KBM-7 (cell line): ENCODE measurements at places on chromosomes 2 and 18.

DNA sequence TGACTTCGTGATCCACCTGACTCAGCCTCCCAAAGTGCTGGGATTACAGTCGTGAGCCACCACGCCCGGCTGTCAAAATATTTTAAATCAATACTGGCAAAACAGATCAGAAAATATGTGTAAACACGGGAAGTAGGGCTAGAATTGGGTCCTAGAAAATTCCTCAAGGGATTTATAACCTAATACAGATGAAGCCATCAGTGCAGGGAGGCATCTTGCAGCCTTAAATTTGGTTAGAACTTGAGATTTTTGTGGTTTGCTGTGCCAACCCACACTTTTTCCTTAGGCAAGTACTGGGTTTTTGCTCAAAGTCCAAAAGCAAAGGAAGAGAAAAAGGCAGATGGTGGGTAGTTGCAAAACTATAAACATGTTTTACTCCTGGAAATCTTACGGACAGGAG is 33.7 kb upstream of the NFE2L2 start:
- no peak for DNase-seq

GRCh38 chr2:10926191-10926820 is 14.6 kb downstream of the KCNF1 start:
- DNase-seq = no peak

DNA sequence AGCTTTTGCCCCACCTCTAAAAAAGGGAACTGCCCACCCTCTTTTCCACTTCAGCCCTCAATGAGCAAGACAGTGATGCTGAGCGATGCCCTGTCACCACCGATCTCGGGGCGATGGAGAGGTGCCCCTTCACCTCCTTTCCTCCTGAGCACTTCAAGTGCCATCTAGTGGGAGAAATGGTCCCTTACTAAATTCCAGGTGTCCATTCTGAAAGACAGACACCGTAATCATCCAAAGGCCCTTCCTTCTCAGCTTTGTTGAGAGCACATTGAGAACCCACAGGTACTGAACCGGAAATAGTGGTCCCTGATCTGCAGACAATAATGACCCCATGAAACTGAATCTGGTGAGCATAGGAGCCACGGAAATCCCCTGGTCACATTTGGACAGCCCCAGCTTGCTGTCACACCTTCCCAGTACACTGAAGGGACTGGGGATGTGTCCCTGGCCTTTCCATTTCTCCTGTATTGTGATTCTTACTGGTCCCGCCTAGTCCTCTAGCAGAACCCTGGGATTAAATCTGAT is 38.5 kb downstream of the KCTD18 start:
- DNase-seq = peak; percentile 39

DNA sequence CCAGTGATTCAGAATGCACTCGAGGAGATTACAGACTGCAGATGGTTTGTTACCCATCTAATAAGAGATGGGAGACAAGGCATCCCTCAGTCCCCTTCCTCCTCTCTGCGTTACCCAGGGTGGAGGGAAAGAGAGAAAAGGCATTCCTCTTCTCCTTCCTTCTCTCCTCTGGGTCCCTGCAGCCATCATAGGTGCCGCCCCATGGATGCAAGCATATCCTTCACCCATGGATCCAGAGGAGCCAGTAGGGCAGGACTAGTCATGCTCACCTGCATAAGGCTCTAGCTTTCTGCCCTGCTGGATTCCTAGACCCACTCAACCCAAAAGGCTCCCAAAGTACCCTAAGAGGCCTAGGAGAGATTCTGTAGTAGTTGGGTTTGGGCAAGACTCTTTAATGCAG is 20.4 kb downstream of the CMPK2 start:
- DNase-seq = peak; percentile 54

- DNase-seq = peak; percentile 85
These were observed 35.5 kb downstream of the POU3F3 start for GRCh38 chr2:104889291-104889959.

- DNase-seq = peak; percentile 89
These were observed 200.3 kb upstream of the ID2 start for GRCh38 chr2:8481463-8482009.

DNA sequence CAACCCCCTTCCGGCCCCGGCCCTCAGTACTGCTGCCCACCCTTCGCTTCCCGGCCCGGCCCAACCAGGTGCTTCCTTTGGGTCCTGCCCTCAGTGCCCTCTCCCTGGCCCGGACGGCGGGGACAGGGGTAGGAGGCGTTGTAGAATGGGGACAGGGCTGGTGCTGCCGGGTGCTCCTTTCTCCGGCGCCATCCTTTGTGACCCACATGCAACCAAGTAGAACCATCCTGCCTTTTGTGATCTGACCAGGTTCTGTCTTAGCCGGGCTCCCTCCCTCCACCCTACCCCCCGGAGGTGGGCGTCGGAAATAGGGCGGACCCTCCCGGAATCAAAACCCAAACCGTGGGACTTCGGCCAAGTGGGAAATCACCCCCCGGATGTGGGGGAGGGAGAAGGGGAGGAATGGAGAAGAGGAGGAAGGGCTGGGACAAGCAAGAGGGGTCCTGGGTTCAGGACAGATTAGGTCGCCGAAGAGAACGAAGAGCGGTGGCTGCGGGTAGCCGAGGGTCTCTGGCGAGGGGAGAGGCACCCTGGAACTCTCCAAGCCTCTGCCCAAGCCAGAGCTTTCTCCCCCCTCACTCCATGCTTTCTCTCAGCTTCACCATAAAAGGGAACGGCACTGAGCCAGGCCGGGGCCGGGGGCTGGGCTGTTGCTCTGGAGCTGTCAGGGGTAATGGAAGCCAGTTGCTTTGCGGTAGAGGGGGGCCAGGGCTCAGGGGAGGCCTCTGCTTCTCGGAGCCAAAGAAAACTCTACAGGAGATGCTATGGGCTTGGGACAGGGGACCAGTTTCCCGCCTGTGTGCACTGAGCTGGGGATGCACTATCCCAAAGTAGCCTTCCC is 756 bp upstream of the OST4 start:
- no peak for DNase-seq

DNA sequence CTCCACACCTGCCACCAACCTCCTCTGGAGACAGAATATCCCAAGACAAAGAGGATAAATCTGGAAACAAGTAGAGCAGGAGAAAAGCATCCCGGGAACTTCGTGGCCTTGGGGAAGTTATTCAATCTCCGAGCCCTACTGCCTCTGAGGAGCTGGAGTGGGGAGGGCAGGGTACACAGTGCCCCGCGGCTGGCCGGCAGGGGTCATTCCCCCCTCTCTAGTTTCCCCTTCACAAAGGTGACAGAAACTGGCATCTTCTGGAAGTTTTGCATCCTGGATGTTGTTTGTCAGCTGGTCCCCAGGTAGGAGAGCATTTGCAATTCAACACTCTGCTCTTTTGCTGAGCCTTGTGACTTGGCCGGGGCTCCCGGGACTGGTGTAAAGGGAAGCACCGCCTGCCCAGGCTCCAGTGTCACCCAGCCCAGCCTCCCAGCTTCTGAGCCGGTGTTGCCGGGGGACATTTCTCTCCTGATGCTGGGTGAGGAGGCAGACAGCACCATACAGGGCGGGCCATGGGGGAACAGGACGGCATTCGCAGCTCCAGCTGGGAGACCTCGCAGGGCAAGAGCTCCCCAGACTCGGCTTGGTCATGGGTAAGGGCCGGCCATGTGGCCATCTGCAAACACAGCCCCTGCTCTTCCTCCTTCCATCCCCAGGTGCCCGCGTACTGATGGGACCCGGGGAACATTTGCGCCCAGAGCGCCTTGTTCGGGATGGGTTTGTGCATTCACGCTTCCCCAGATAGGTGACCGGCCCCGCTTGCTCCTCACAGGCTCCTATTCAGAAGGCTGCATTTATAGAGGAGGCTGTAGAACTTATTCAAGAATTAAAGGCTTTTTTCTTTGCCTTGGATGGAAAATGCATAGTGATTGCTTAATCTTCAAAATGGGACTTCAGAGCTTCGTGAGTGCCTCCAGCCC is 7.4 kb upstream of the NTSR2 start:
- DNase-seq = no peak

- no peak for DNase-seq
These were observed 14.7 kb upstream of the CLIP4 start for GRCh38 chr2:29100564-29100963.

DNA sequence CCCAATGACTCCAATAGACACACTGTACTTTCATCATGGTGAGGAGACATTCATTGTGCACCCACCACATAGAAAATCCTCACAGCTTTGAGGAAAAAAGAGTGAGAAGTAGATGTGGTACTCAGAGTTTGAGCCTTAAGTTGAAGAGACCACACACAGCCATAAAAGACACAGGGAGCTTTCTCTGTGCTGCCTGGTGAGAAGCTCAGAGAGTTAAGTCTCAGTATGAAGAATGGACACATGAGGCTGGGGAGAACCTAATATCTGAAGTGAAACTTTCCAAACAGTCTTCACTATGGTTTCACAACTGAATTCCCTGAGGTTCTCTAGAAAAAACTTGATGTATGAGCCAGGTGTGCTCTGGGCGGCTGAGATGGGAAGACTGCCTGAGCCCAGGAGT is 237.9 kb downstream of the NBAS start:
- no peak for DNase-seq

GRCh38 chr2:157327200-157327599 is 1.6 kb upstream of the ERMN start:
- DNase-seq = no peak

GRCh38 chr2:100262555-100263320 is 59.6 kb downstream of the LONRF2 start:
- peak; percentile 68 for DNase-seq

- no peak for DNase-seq
These were observed 50.4 kb upstream of the PPM1B start for GRCh38 chr2:44118257-44118656.

DNA sequence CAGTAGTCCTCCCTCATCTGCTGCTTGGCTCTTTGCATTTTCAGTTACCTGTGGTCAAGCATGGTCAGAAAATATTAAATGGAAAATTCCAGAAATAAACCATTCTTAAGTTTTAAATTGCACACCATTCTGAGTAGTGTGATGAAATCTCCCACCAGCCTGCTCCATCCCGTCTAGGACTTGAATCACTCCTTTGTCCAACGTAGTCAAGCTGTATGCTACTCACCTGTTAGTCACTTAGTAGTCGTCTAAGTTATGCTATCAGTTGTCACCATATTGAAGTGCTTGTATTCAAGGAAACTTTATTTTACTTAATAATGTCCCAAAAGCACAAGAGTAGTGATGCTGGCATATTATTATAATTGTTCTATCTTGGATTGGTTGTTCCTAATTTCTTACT is 172.5 kb downstream of the FIGN start:
- no peak for DNase-seq

DNA sequence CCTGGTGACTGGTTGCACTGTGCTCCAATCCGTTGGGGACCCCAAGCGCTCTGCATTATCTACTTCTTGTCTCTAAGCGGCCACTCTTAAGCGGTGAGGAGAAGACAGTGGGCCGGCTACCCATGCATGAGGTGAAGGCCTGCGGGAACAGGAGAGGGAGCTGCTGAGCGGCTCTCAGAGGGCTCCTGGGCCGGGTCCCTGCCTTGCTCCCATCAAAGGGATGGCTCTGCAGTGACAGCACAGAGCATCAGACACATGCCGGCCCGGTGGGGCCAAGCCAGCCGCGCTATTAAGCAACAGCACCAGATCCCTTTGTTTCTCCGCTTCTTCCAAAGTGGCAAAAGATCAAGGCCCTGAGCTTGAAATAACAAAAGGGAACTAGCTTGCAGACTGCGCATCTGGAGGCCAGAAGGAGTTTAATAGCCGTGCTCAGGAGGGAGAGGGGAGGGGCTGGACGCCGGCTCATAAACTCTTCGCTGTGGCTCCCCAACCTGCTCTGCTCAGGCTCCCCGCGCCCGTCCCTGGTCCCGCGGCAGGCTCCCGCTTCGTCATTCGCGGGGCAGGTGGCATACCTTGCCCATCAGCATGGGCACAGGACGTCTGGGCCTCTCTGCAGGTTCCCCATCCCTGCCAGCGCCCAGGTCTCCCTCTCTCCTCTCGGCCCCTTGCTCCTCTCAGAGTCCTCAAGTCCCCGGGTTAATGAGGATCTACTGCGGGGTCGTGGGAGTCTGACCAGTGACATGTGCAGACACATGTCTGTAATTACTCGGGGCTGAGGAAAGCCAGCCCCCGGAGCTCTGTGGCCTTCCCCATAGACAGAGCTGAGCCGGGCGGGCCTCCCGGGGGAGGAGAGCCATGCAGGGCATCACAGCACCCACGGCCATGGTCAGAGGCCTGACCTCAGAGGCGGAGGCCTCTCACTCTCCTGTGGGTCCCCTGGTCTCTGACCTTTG is 96.7 kb downstream of the ASB1 start:
- no peak for DNase-seq

DNA sequence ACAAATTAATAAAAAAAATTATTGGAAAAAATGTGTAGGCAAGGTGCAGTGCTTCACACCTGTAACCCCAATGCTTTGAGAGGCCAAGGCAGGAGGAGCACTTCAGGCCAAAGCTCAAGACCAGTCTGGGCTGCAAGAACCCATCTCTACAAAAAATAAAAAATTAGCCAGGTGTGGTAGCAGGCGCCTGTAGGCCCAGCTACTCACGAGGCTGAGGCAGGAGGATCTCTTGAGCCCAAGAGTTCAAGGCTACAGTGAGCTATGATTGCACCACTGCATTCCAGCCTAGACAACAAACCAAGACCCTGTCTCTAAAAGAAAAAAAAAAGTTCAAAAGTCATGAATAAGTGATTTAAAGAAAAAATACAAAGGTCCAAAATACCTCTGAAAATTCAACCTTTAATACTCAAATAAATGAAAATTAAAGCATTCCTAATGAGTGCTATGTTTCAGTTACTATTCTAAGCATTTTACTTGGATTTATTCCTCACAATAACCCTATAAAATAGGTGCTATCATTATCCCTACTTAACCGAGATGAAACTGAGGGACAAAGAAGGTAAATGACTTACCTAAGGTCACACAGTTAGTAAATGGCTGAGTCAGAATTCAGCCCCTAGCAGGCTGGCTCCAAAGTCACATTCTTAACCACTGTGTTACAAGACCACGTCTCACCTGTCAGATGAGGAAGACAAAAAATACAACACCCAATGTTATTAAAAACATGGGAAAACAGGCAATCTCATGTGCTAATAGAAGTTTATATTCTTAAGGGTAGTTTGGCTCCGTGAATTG is 36.4 kb upstream of the PCBP1 start:
- DNase-seq = no peak

GRCh38 chr2:59029058-59029457 is 787.9 kb upstream of the FANCL start:
- DNase-seq = no peak

GRCh38 chr2:232580648-232580981 is 30.1 kb downstream of the EIF4E2 start:
- no peak for DNase-seq

GRCh38 chr2:138029276-138029675 is 65.0 kb downstream of the HNMT start:
- no peak for DNase-seq

- DNase-seq = peak; percentile 73
These were observed 485 bp upstream of the GALNT3 start for GRCh38 chr2:165794536-165794928.

DNA sequence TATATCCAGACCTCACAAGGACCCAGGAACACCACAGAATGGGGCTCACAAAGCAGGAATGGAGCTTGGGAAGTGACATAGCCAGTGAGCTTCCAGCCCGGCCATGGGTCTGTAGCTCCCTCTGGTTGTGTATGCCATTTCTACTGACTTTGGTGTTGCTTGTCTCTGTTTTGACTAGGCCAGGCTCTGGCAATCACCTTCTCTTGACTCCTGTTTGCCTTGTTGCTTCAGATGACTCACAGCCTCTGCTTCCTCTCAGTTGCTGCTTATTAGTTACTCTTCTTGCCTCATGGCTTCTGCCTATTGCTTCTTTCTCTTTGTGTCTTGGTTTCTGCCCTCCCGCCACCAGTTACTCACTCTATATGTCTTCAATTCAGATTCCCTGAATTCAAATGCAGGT is 15.8 kb upstream of the IER3IP1 start:
- DNase-seq = no peak
